Activated CD4-positive, alpha-beta T cell treated with anti-CD3 and anti-CD28 coated beads, Interleukin-2, Interleukin-6, amounts not matched to agents 100 ng/mL and 50 ng/mL, durations not matched to agents 16 hours and 8 hours (primary cell): ENCODE measurements at places on chromosomes 1 and 21.

DNA sequence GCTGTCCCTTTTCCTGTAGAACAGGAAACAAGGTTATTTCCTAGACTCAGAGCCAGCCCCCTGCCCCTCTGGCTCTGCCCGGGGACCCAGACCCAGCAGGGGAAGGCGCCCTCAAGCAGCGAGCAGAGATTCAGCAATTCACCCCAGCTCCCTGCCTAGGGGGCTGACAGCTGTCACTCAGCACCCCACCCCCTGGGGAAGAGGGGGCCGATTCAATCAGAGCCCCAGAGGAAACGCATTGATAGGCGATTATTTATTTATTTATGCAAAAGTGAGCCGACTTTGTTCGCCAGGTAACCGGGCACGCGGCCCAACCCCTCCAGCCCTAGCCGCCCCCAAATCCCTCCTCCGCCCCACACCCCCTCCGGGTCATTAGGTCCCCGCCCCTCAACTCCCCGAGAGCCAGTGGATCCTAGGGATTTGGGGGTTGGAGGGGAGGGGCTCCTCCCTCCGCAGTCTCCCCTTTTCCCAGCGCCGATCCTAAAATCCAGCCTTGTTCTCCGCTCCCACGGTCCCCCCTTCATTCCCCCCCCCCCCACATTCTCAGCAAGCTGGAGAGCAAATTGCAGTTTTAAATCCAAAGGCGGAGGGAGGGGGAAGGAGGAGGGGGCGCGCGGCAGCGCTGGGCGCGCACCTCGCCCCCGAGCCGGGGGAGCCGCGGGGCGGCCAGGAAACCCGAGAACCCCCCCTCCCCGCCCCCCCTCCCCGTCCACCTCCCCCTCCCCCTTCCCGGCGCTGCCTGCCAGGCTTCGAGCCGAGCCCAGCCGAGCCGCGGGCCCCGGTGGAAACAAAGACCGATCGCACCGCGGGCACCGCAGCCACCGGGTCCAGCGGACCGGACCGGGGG is 1.3 kb downstream of the AHDC1 start:
- no peak for DNase-seq

DNA sequence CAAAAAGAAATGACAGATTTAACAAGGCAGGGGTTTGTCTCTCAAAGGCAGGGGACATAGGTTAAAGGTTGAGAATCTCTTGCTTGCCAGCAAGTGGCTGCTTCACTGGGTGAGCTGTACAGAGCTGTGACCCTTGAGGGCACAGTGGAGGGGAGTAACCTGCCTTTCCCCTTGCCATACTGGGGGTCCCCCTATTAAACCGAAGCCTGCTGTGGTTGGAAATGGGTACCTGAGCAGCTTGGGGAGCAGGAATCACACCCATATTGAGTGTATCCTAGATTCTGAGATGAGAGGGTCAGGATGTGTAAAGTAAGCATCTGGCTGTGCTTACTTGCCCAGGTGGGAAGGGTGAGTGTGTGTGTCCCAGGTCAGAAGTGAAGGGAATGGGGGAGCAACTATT is 31.8 kb downstream of the WNT4 start:
- no peak for DNase-seq

- no peak for DNase-seq
Measured at GRCh38 chr21:20388400-20388799, 609.8 kb upstream of the NCAM2 start.

GRCh38 chr1:3139451-3139852 is 70.4 kb downstream of the PRDM16 start:
- no peak for DNase-seq
